ENCODE measurements at places on chromosomes 7 and 10.

DNA sequence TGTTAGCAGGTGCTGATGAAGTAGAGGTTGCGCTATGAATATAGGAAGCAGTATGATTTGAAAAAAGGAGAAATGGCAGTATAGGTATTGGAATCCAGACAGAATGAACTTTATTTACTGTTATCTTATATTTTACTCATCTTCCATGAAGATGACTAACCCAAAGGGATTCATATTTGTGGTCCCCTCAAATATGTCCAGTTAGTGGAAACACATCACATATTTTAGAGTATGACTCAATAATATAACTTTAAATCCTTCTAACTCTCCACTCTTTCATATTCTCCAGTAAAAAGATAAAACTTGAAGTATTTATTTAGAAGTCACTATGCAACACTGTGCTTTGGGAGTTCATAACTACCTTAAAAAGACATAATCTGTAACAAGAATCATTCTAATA lies 286.5 kb upstream of the LRRTM3 start:
- DNase-seq, result no peak

DNA sequence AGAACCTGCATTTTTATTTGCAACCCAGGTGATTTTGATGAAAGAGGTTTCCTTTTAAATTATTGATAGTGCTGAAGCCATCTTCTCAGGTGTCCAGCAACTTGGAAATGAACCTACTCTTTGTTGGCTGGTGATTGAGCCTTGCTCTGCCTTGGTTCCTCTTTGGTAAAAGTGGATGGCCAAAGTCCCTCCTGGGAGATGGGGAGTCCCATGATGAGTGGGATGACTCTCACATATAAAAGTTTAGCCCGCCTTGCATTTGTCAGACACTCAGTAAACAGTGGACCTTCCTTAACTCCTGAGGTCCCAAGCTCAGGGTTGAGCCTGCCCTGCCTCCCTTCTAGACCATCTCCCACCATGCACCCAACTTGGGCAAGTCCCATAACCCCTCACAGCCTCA lies 28.9 kb upstream of the KAT6B start:
- no peak for DNase-seq

- DNase-seq, result no peak
Measured at GRCh38 chr10:4310172-4310571, 515.8 kb upstream of the AKR1E2 start.

GRCh38 chr7:1511444-1512422 lies 7.5 kb upstream of the INTS1 start:
- no peak for DNase-seq

DNA sequence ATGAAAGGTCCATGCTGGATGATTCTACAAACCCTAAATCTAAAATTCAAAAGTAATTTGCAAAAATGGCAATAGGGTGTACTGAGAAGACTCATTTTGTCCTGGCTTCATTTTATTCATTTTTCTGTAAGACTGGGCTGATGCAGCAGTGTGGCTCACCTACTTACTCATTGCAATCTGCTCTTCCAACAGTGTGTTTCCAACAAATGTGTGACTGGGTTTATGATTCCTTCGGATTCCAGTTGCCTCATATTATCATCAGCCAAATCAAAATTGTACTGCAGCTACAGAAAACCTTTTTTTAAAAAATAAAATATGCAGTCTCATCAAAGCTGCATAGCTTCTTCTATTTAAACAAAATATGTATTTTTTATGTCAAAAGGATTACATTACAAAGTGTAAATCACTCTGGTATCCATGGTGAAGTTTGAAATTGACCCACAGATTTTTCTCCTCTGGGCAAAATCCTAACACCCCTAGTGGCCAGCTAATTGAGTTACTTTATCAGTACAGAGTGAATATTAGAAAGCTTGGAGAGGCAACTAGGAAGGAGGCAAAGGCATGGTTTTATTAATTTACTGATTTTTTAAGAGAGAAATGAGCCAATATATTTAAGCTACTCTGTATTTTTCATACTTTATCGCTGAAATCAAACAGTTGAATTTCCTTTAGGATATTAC lies 390.3 kb downstream of the MAGI2 start:
- no peak for DNase-seq

- DNase-seq, result no peak
Measured at GRCh38 chr7:9761224-9761623, 1212.4 kb upstream of the PHF14 start.

DNA sequence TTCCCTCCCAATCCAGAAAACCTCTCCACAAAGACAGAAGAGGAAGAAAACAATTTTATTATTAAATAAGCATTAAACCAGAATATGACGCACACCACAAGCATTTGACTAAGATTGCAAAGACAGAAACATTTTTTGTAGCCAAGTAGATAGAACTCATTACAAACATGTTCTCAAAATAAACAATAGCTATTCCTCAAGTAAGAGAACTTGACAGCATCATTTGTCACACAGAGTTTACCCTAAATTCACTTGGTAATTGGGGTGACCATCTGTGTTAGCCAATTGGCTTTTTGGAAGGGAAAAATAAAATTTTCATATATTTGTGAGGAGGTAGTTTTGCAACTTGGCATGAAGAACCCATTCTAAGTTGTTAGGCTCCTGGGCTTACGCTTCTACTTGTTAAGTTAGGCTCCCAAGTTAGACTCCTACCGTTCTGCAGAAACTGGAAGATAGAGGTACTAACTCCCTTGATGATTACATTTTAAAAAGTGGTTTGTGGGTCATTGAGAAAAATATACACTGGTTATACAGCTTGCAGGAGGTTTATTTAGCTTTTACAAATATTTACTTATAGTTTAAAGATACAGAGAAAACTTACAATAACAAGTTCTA lies 618.6 kb upstream of the CNTNAP2 start:
- no peak for DNase-seq

- DNase-seq, result no peak
Measured at GRCh38 chr7:73539709-73540108, 17.6 kb upstream of the BAZ1B start.

DNA sequence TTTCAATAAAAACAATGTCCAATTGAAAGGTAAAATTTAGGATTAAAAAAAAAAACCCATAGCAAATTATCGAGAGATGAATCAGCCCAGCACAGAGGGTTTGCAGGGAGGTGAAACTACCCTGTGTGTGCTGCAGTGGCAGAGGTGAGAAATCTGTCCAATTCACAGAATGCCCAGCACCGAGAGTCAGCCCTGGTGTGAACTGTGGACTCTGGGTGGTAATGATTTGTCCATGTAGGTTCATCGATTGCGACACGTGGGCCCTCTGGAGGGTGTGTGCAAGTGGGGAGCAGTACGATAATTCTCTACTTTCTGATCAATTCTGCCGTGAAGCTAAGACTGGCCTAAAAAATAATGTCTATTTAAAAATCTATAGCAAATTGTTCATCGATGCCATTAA lies 94.5 kb upstream of the PFKP start:
- DNase-seq, result no peak
